Breast epithelium (tissue), 4 donors: ENCODE measurements at places on chromosomes 16 and 17. TPM values are rescaled to one million over a fixed set of nuclear protein-coding genes. Genes with fewer than 3 reads are reported as not detected.
A peak's percentile ranks its signal among the peaks of the same experiment; 100 is the strongest.

- DNase-seq: no peak
- peak overlapping the region; percentile 86 for H3K4me3 ChIP-seq
- peak overlapping the region; percentile 94 for H3K27ac ChIP-seq
- H3K27me3 ChIP-seq: no peaks in the 10 kb centered on the region
- H3K4me1 ChIP-seq: no peaks in the 10 kb centered on the region
- H3K36me3 ChIP-seq: no peaks in the 10 kb centered on the region
Measured at GRCh38 chr16:73047221-73047535, 750 bp downstream of the ZFHX3 start.

- H3K27me3 ChIP-seq: no peaks in the 10 kb centered on the region
- H3K4me1 ChIP-seq: no peaks in the 10 kb centered on the region
- H3K4me3 ChIP-seq: no peak overlapping the region
- no peak for DNase-seq
Measured at GRCh38 chr17:975371-975915, 4.1 kb downstream of the NXN start.

- no peak overlapping the region for H3K27ac ChIP-seq
- H3K4me1 ChIP-seq: no peaks in the 10 kb centered on the region
- no peaks in the 10 kb centered on the region for H3K27me3 ChIP-seq
- H3K36me3 ChIP-seq: no peaks in the 10 kb centered on the region
Measured at GRCh38 chr16:27634779-27635178, 84.8 kb downstream of the KATNIP start.

The TMEM101 gene
- total RNA-seq: 28.6 TPM

- no peak overlapping the region for H3K27ac ChIP-seq
- no peaks in the 10 kb centered on the region for H3K4me1 ChIP-seq
- H3K36me3 ChIP-seq: no peaks in the 10 kb centered on the region
- no peak for DNase-seq
Measured at GRCh38 chr16:75841517-75841916, 115.2 kb upstream of the CPHXL start.
